Activated CD4-positive, CD25-positive, alpha-beta regulatory T cell (primary cell): ENCODE measurements at places on chromosomes 12 and 14.

- DNase-seq = no peak
Observed at GRCh38 chr14:95663226-95663797, 22.9 kb upstream of the TCL1B start.

GRCh38 chr14:75831455-75831854, 150.3 kb downstream of the TGFB3 start:
- DNase-seq = no peak

GRCh38 chr14:77011245-77011644, 17.3 kb downstream of the IRF2BPL start:
- no peak for DNase-seq

DNA sequence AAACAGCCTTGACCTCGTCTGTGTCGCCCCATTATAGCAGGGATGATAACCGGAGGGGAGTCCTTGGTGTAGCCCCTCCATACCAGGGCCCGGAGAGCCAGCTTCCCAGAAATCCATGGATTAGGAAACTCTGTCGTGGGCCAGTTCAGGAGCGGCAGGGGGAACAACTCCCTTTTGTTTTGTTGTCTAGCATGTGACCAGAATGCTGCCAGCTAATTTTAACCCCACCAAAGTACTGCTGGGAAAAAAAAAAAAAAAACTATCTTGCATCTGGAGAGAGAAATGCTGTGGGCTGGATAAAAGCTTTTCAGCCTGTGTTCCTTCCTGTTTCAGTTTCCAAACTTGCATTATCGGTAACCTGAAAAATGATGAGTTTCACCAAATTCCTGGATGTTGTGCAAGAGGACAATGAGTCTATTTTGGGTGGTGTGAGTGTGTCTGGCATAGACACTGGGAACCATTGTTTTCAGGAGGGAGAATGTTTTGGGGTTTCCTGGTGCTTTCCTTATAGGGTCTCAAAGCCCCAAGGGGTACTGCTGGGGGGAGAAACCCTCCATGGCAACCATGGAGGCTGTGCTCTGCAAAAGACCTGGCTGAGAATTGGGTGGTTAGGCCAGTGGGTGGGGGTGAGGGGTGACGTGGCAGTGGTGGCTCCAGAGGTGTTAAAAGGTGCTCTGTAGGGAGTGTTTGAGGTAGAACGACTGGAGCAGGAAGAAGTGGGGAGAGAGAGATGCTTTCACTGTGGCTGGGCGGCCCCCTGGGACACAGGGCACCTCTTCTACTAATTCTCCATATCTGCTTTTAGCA, 14.9 kb upstream of the IRF2BPL start:
- DNase-seq = no peak

DNA sequence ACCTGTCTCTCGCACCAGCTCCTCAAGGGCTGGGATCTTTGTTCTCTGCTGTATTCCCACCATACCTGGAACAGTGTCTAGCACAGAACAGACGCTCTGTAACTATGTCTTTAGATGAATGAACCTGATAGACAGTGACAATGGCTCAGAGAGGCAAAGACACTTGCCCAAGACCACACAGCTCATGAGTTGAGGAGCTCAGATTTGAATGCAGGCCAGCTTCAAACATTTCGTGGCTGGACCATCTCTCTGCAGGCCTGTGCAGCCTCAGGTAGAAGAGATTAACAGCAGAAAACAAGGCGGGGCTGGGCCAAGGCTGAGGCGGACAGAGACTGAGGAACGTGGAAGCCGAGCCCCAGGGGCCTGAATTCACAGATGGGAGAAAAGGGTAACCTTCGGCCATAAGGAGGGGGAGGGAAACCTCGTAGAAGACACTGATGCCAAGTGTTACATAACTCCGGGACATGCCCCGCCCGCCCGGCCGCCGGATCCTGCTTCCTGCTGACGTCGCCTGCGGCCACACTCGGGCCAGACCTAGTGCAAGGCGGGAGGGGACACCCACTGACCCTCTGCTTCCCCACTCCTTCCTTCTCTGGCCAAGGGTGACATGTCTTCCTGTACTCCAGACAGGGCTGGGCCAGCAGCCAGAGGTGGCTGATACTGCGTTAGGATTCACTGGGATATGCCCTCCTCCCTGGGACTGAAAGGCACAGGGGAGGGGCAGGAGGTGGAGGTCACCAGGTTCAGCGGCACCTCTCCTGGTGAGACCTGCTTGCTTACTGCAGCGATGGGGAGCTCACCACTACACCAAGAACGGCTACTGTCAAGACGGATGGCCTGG, 86.8 kb downstream of the RFLNA start:
- no peak for DNase-seq

- DNase-seq = no peak
Observed at GRCh38 chr14:90062822-90063539, 1.2 kb downstream of the KCNK13 start.

DNA sequence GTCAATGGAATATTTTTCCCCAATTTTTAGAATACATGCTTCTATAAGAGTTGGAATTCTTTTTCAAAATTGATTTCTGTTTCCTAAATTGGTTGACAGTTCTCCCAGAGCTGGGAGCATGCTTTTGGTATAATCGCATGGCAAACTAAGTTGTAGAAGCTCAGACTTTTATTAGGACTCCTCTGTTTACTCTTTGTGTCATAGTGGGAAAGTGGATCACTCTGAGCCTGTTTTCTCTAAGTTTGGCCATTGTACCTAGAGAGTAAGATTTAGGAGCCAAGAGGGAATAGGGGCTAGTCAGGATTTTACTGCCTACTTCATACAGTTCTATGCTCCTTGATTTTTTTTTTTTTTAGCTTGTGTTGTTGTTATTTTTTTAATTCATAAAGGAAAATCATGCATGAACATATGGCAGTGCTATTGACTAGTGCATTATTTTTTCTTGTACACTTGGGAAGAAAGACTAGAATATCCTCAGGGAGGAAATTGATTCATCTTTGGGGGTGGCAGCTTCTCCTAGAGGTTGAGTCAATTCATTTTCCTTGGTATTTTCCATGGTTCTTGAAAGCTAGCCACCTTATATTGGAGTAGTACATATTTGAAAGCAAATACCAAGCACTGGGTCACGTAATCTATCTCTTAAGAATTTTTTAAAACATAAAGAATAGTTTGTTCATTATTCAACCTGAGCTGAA, 77.7 kb upstream of the TRAF3 start:
- DNase-seq = no peak

GRCh38 chr12:56831936-56832335, 68.8 kb downstream of the HSD17B6 start:
- no peak for DNase-seq

GRCh38 chr12:14982991-14983390, 10.1 kb downstream of the PDE6H start:
- no peak for DNase-seq

GRCh38 chr12:51850965-51851299, 2.4 kb upstream of the FIGNL2 start:
- DNase-seq = no peak

DNA sequence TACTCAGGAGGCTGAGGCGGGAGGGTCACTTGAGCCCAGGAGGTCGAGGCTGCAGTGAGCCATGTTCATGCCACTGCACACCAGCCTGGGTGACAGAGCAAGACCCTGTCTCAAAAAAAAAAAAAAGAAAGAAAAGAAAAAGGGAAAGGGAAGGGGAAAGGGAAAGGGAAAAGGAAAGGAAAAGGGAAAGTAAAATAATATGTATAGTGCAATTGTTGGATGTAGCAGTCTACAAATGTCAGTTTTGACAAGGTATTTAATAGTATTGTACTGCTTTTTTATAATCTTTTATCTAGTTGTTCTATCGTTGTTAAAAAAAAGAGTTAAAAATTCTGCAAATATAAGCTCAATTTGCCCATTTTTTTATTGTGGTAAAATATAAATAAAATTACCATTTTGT, 67.3 kb downstream of the SLC2A13 start:
- no peak for DNase-seq

DNA sequence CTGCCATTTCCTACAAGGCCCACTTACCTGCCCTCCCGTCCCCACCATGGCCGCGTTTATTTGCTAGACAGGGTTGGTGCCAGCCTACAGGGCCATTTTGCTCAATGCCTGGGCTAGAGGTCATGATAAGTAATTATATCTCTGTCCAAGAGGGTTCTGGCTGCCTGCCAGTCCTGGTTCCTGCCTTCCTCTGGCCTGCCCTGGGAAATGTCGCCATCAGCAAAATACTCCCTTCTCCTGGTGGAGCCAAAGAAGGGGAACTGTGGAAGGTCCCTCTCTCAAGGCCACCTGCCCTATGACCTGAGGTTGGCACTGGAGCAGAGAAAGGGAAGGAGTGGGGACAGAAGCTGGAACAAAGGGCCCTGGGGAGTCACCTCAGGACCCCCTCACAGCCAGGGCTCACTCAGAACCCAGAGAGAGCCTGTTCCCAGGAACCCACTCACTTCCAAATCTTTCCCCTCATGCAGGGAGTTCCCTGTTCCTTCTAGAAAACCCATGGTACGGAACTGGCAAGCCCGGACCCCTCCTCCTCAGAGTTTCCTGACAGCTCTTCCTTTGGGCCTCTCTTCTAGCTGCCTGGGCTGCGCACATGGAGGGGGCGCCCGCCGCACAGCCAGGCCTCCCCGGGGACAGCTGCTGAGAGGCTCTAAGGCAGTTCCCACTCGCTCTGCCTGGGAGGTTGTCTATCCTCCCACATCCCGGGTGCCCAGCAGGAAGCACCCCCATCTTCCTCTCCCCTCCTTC, 280.5 kb downstream of the DPF3 start:
- no peak for DNase-seq

GRCh38 chr14:40317690-40318089, 885.5 kb upstream of the FBXO33 start:
- no peak for DNase-seq

GRCh38 chr12:19896534-19896933, 457.2 kb downstream of the AEBP2 start:
- DNase-seq = no peak

DNA sequence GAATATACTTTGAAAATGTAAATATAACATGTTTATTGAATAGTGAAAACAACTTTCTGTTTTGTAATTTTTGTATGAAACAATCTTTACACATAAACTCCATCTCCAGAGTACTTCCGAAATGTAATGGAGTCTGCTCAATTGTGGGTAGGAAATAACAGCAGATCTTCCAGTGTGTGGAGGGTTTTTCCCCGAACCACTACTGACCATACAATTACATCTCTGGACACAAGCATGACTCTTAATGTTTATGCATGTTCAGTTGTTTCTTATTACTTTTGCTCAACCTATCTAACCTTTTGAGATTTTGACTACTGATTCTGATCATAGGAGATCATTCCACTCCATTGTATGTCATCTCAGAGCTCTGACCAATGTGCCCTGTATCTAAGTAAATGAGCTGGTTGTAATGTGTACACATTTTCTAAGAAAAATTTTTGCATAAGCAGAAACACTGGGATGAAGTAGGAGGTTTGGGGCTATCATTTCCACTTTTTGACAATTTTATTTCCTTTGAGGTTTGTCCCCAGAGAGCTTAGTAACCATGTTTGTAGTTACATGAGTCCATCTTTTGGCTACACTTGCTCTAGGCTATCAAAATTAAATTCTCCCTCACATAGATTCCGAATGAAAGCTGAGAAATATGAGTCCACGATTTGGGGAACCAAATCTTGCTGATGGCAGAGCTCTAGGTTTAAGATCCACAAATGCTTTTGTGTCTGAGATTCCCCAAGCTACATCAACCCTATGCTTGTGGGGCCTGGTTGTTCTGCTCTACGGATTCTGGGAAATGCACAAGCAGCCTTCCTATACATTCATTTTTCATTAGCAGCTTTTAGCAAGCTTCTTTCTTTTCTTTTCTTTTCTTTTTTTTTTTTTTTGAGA, 21.4 kb upstream of the CLEC4D start:
- DNase-seq = no peak
